Left ventricle myocardium inferior (tissue), 1 donor: ENCODE measurements at places on chromosomes 7 and 10.

DNA sequence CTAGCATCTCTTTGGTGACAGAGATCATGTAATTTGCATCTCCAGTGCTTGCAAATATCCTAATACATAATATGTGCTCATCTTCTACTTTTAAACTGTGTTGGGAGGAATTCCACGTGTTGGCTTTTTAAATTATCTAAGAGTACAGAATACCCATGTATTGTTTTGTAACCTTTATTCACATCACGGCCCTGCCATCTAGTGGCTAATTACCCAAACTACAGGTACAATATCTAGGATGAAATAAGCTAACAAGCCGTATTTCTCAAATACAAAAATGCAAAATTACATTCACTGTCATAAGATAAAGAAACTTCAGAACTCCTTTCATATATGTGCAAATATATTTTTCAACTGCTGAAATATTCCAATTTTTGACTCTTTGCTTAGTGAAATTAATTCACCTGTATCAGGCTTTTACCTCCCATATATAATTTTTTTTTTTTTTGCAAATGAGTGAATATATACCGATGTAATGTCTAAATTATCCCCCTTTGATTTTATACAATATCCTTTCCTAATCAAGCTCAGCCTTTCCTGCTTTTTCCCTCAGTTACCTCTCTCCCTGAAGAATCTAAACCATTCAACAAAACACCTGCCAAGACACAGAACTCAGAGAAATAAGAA is 30.3 kb upstream of the LSM8 start:
- DNase-seq: no peak

DNA sequence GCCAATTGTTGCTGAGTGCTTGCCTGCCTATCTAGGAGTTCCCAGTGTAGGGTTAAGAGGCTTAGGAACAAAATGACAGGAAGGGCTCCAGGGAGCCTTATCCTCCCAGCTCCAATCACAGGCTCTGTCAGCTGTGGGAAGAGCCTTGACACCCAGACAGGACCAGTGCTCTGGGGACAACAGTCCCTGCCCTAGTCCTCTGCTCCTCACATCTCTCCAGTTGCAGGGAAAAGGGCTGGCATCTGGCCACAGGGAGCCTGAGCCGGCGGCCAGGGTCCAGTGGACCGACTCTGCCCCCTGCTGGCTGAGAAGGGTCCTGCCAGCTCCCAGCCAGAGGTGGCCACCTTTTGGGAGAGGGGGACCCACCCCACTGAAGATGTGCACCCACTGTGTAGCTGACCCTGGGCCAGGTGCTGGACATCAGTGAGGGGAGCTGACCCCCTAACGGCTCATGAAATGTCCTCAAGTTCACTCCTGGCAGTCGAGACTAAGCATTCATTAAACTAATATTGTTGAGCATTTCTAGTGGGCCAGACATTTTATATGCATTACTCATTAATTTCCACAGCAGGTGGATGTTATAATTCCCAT is 17.6 kb downstream of the DNAJB12 start:
- peak; percentile 88 for DNase-seq

DNA sequence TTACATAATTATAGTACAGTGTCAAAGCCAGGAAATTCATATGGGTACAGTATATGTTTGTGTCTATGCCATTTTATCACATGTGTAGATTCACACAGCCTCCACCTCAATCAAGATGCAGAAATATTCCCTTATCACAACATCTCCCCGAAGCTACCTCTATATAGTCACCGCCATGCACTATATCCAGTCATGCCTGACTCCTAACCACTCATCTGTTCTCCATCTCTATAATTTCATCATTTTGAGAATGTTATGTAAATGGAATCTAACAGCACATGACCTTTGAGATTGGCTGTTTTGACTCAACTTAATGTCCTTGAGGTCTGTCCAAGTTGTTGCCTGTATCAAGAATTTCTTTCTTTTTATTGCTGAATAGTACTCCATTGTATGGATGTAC is 22.3 kb upstream of the SLC25A13 start:
- DNase-seq: no peak

DNA sequence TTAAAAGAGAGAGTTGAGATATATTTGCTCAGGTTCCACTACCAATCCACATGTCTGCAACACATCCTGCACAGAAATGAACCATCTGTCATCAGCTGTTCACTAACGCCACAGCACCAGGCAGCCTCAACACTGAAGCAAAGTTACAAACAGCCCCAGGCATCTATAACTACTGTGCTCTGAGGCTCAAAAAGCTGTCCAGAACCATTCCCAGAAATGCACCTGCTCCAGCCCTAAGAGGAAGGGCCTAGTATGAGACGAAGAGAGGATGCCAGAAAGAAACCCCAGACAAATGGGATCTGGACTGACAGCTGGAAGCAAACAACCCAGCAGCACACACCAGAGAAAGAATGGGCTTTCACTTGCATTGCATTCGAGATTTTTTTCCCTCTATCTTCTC is 159.3 kb downstream of the ELMO1 start:
- no peak for DNase-seq

DNA sequence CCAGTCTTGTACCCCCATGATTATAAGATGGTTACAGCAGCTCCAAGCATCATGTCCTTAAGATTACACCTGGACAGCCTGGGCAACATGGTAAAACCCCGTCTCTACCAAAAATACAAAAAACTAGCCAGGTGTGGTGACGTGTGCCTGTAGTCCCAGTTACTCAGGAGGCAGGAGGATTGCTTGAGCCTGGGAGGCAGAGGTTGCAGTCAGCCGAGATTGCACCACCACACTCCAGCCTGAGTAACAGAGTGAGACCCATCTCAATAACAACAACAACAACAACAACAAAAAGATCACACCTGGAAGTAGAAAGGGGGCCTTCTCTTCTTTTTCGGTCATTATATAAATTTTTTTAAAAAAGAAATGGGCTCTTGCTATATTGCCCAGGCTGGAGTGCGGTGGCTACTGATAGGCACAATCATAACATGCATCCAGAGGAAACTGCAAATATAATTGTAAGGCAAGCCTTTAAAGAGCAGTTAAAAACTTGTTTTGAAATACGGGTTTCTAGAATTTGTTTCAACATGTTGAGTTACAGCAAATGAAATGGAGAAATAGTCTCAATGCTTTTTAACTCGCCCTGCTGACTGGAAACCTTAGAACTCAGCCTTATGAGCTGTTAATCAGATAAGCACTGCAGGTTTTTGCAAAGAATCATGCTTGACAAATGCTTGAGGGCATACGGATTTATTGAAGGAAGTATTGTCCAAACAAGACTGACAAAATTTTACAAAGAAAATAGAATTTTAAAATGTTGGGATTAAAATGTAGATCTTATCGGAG is 4.7 kb upstream of the ENTPD7 start:
- no peak for DNase-seq

DNA sequence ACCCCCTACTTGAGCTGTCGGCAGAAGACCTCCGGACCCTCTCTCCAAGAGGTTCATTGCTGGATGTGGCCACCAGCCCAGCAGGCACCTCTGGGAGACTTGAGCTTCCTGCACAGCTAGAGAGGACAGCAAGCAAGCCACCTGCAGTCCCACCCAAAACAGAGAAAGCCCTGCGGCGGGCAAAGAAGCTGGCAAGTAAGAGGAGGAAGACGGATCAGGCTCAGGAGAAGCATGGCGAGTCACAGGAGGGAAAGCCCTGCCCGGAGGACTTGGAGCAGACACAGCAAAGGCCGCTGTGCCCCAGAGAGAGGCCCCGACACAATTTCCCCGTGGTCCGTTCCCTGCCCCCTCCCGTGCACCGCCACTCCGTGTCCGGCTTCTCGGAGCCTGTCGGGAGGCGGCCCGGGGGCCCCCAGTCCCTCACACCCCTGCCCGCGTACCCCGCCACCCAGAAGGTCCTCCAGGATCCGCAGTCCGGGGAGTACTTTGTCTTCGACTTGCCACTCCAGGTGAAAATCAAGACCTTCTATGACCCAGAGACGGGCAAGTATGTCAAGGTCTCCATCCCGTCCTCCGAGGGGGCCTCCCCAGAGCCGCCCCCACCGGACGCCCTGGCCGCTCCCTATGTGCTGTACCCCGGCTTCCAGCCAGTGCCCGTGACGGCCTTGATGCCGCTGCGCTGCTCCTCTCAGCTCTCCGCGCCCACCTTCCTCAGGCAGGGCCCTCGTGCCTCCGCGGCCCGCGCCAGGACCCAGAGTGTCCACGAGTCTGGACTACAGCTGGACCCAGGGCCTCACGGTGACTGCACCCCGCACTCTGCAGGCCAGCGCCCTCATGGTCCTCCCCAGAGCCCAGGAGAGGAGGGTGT is 27.2 kb downstream of the C10orf71 start:
- no peak for DNase-seq

DNA sequence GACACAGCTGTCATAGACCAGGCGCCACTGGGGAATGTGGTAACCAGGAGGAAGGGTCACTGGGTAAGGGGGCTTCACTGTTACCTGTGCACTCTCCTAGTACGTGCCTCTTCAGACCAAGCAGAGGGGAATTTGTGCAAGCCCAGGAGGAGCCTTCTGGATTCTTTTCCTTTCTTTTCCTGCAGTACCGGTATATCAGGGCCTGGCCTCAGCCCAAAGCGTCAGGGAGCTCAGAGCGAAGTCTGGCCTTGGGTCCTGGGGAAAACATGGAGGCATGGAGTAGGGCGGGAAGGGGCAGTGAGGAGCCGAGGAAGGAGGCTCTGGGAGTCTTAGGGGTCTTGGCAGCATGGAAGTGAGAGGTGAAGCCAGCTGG is 133.6 kb upstream of the GDF10 start:
- DNase-seq: no peak

DNA sequence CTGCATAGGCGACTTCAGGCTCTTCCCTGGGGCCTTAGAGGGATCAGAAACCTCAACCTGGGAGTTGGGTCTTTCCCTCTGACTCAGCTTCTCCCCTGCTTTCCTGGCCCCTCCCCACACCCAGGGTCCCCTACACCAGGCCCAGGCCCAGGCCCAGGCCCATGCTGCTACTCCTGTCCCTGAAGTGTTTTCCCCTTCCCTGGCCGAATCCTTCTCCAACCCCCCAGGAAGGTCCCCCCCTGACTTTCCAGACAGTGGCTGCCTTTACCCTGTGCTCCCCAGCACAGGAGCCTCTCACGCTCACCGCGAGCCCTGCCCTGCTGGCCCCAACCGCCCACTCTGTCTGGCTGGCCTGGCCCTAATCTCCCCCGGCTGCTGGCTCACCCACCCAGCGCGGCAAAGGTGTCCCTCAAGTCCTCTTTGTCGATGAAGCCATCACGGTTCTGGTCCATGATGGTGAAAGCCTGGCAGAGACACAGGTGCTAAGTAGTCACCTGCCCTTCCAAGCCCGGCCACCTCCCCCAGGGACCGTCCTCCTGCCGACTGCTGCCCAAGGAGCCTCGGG is 6.4 kb downstream of the MYL10 start:
- no peak for DNase-seq

GRCh38 chr7:82291931-82292330 is 151.6 kb downstream of the CACNA2D1 start:
- no peak for DNase-seq

- no peak for DNase-seq
Measured at GRCh38 chr10:128922619-128923196, 544.3 kb upstream of the MGMT start.

GRCh38 chr10:60508037-60508436 is 118.4 kb upstream of the ANK3 start:
- DNase-seq: no peak

- DNase-seq: no peak
Measured at GRCh38 chr7:88226886-88227516, 7.2 kb upstream of the SRI start.

GRCh38 chr7:144969787-144970186 is 133.9 kb upstream of the TPK1 start:
- no peak for DNase-seq

- DNase-seq: no peak
Measured at GRCh38 chr7:2524808-2525657, 5.5 kb downstream of the LFNG start.

GRCh38 chr7:53993224-53993623 is 549.0 kb upstream of the VSTM2A start:
- no peak for DNase-seq

DNA sequence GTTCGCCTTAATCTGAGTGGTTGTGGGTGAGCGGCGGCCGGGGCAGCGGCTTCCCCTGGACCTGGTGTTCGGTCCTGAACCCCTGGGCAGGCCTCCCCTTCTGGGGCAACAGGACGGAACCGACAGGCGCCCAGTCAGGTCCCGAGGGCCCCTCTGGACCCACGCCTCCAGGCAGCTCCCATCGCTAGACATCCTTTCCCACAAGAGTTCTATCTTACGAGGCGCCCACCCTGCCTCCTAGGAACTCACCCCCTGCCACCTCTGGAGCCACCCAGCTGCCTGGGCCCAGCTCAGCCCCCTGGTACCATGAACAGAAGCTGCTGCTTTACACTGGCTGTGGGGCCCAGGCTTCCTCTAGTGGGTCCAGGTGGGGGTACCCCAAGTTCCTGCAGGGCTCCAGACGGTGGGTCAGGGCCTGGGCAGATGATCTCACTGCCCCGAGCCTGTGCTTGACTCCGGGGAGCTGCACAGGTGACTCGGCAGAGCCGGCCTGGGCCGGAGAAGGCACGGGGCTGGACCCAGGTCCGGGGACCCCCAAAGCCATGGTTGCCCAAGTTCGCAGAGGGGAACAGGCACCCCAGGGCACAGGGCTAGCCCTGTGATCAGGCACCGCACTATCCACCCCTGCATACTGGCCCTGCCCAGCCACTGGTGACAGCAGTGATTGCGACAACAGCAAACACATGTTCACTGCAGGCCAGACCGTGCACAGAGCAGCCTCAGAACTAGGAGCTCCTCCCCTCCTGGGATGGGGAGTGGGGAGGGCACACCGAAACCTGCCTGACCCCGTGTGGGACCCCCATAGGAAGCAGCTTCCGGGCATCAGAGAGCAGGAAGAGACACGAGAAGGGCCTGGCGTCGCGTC is 180.3 kb downstream of the ELFN1 start:
- DNase-seq: no peak

- peak; percentile 26 for DNase-seq
Measured at GRCh38 chr7:148664324-148664723, 34.4 kb upstream of the CUL1 start.

GRCh38 chr7:24192691-24193090 is 91.3 kb upstream of the NPY start:
- no peak for DNase-seq

- DNase-seq: no peak
Measured at GRCh38 chr7:36568452-36568849, 155.8 kb downstream of the AOAH start.

DNA sequence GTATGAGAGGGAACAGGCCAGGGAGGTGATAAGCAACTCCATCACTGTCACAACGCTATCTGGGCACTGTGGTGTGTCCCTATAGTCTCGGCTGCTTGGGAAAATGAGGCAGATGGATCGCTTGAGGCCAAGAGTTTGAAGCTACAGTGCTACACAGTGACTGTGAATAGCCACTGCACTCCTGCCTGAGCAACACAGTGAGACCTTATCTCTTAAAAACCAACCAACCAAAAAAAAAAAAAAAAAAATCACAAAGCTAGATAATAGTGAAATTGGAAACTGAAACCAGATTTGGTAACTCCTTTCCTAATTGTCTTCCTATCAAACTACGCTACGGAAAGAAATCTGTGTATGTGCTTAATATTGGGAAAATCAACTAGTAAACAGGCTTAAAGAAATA is 14.1 kb downstream of the MICU1 start:
- no peak for DNase-seq

GRCh38 chr7:140153666-140154161 is 23.1 kb downstream of the KDM7A start:
- no peak for DNase-seq
